ENCODE measurements at places on chromosomes 5 and 9. TPM values are rescaled to one million over a fixed set of nuclear protein-coding genes. Genes with fewer than 3 reads are reported as not detected.

GRCh38 chr9:109289186-109289585 lies 31.7 kb downstream of the EPB41L4B start:
- DNase-seq = peak; percentile 46

- peak; percentile 74 for DNase-seq
Measured at GRCh38 chr9:19184144-19184917, 46.2 kb upstream of the DENND4C start.

DNA sequence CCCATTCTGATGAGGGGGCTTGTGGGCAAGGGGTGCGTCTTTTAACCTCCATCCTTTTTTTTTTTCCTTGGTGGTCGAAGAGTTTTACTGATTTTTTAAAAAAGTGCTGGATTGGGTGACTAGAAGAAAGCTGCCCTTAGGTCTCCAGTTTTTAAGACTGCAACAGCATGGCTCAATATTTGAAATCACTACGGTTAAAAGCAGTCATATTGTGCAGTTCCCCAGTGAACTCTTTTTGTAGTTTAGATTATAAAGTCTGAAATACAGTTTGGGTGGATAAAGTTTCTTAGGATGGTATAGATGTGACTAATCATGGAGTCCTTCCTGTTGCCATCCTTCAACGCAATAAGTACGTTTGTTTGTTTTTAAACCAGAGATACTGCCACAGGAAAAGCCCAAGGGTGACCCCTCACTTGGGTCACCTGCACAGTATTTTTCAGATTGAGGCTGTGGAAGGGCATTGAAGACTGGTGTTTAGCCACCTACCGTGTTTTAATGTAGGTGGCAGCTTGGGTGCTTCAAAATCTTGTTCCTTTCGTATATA lies 520 bp upstream of the DHFR start:
- DNase-seq = no peak

Gene ENTR1
- 29.1 TPM for total RNA-seq

Gene ERCC8
- total RNA-seq = 2.9 TPM

GRCh38 chr9:98175028-98175569 lies 17.3 kb downstream of the CORO2A start:
- no peak for DNase-seq

Gene RANBP3L
- 0.16 TPM for total RNA-seq

DNA sequence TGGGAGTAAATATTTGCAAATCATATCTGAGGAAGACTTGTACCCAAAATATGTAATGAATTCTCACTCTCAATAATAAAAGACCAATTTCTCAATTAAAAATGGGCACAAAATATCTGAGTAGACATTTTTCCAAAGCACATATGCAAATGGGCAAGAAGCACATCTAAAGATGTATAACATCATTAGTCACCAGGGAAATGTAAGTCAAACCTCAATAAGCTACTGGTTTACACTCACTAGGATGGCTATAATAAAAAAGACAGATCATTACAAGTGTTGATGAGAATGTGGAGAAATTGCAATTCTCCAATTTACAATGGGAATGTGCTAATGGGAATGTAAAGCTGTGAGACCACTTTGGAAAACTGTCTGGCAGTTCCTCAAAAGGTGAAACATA lies 13.9 kb downstream of the PCSK5 start:
- no peak for DNase-seq

Gene CCNJL
- total RNA-seq = 0.56 TPM

Gene ENTREP1
- total RNA-seq = 2.7 TPM

DNA sequence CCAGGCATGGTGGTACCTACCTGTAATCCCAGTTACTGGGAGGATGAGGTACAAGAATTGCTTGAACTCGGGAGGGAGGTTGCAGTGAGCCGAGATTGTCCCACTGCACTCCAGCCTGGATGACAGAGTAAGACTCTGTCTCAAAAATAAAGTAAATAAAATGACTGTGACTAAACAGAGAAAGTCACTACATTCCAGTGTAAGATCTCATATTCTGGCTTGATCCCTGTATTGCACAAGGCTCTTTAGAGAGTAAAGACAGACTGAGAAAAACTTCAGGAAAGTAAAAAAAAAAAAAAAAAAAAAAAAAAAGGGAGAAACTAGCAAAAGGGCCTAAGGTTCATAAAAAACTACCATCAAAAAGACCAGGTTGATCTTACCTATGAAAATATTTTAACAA lies 106.6 kb upstream of the PJA2 start:
- no peak for DNase-seq

- no peak for DNase-seq
Measured at GRCh38 chr9:128764361-128764760, 7.4 kb downstream of the ZER1 start.

Gene PCDHGA12
- total RNA-seq = 2.1 TPM

Measured in pancreas (tissue), 10 donors.